ENCODE measurements at places on chromosomes 2 and 18.

DNA sequence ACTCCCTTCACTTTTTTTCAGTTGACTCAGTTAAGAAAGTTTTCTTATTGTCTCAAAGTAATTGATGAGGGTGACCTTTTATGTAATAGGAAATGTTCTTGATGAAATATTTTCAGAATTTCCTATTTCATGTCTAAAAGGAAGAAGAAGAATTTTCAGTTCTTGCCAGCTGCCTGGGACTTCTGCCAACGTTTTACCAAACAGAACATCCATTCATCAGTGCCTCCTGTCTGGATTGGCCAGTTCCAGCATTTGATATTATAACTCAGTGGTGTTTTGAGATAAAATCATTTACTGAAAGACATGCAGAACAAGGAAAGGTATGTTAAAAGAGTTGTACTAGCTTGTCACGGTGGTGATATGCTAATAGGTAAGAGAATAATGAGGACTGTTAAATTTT, 104.7 kb upstream of the MYO3B start:
- peak; percentile 80 for DNase-seq

DNA sequence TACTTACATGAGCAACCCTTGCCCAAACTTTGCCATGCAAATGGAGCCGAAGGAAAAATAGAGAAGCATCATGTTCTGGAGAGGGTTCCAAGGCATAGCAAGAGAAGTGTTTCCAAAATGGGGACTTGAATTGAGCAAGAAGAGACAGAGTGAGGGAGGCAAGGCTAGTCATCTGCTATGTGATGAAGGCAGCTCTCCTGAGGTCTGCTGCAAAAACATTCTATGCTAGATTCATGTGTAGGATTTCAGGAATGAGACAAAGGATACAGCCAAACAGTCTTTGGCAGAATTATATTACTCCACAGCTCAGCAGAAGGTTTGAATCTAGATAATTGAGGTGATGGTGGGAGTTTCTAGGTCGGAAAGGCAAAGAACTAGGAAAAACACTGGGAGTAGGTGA, 24.1 kb upstream of the MRPL19 start:
- no peak for DNase-seq

DNA sequence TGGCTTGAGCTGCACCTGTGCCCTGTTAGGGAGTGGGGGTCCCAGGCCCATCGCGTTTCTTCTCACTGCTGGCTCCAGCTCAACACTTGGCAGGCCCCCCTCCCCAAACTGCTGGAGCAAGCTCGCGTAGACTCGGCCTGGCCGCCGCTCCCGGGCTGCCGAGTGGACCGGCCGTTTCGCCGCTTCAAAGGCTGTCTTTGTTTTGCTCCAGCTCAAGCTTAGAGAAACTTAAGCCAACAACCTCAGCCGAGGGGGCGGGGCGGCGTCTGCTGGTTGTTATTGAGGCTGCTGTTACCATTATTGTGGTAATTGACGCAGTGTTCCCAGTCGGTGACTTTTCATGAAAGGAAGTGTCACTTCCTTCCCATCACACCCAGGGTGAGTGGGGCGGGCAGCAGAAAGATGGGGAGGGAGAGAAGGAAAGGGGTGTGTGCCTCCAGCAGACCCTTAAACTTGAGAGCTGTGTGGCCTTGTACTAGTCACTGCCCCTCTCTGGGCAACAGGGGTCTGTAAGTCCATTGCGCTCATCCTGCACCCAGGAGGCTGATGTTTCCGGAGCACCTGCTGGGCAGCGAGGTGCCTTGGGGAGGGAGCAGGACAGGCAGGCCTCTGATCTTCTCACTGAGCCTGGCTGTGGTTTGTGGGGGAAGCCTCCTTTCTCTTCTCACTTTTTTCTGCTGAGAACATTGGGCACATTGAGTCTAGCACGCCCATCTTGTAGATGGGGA, 2.1 kb downstream of the ARID5A start:
- DNase-seq = no peak

DNA sequence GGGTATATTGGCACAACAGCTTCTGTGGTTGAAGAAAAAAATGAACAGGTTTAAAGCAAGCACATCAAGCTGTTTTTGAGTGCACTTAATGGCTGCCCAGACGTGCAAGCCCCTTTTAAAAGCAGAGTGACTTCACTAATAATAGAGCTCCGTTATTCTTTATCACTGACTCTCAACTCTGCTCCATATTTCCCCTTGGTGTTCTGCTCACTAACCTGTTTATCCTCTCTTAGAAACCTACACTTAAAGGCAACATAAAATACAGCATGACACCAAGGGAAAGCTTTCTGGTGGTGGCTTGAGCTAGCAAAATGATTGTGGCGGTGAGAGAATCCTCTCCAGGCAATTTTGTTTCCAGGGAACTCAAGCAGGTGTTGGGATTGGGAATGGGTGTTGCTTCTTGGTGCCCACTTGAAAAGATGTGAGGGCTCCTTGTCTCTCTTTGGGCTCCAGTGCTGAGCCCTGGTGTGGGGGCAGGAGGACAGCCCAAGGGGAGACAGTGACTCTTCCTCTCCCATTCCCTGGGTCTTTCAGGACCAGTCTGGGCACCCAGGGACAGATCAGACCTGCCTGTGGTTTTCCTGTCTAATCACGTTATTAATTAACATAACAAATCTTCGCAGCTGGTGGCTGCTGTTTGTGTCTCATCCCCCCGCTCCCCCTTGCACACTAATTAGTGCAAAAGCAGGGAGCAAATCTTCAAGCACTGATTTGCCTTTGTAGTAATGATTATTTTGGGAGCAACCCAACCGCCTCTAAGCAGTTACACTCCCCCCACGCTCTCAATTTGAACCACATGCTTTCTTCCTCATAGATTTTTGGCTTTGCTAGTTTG, 289.4 kb upstream of the CXCR4 start:
- DNase-seq = no peak

GRCh38 chr2:235377176-235377575, 116.7 kb upstream of the AGAP1 start:
- DNase-seq = no peak

DNA sequence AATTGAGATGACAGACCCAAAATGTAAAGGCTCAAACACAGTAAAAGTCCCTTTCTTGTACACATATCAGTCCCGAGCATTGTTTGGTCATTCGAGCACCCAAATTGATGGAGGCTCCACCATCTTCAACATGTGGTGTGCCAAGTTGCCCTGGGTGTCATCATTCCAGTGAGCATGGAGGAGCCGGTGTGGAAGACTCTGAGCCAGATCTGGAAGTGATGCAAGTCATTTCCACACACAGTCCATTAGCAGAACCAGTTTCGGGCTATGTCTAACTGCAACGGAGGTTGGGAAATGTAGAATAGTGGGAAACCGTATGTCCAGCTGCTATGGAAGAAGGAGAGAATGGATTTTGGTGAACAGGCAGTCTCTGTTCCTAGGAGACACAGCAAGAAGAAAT, 40.9 kb upstream of the BZW1 start:
- DNase-seq = no peak

GRCh38 chr2:67674668-67675067, 277.5 kb downstream of the ETAA1 start:
- DNase-seq = no peak

GRCh38 chr18:65235966-65236624, 514.7 kb upstream of the CDH7 start:
- peak; percentile 4 for DNase-seq

- peak; percentile 43 for DNase-seq
Measured at GRCh38 chr2:24421668-24422067, 61.3 kb upstream of the ITSN2 start.

- DNase-seq = no peak
Measured at GRCh38 chr18:50117863-50118262, 77.1 kb downstream of the MYO5B start.
